ENCODE measurements at places on chromosomes 7 and 10. TPM values are rescaled to one million over a fixed set of nuclear protein-coding genes. Genes with fewer than 3 reads are reported as not detected.

- H3K4me3 ChIP-seq = no peak overlapping the region
- H3K27me3 ChIP-seq = no peaks in the 10 kb centered on the region
- no peak overlapping the region for H3K27ac ChIP-seq
- no peak for DNase-seq
Observed at GRCh38 chr10:120987359-120987758, 136.2 kb downstream of the WDR11 start.

DNA sequence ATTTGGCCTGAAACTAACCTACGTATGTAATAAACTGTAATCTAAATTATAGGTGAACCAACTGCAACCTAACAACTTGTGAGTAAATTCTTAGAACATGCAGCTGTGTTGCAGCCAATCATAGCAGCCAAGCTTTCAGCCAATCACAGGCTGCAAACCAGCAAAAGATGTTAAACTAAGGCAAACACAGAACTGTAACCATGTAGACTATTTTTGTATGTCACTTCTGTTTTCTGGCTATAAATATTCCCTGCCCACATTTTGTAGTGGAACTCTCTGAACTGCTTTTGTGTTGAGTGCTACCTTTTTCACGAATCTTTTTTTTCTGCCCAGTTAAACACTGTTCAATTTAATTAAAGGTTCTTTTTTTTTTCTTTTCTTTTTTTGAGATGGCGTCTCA lies 28.2 kb upstream of the ZPBP start:
- no peaks in the 10 kb centered on the region for H3K36me3 ChIP-seq
- no peak overlapping the region for H3K27ac ChIP-seq
- no peak overlapping the region for H3K4me3 ChIP-seq
- DNase-seq = no peak
- H3K27me3 ChIP-seq = no peaks in the 10 kb centered on the region

GRCh38 chr7:95723583-95724180 lies 48.7 kb upstream of the DYNC1I1 start:
- peak; percentile 41 for DNase-seq
- H3K27me3 ChIP-seq = no peaks in the 10 kb centered on the region
- no peaks in the 10 kb centered on the region for H3K4me1 ChIP-seq
- H3K4me3 ChIP-seq = no peak overlapping the region

DNA sequence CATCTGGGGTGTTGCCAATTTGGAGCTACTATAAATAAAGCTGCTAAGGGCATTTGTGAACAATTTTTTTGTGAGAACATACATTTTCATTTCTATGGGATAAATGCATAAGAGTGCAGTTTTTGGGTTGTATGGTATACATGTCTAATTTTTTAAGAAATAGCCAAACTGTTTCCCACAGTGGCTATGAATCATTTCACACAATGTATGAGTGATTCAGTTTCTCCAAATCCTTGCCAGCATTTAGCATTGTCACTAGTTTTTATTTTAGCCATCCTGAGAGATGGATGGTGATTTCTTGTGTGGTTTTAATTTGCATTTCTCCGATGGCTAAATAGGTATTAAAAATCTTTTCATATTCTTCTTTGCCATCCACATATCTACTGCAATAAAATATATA lies 105.3 kb downstream of the AMPH start:
- H3K36me3 ChIP-seq = no peaks in the 10 kb centered on the region
- H3K4me1 ChIP-seq = no peaks in the 10 kb centered on the region
- no peak for DNase-seq
- no peak overlapping the region for H3K4me3 ChIP-seq
- H3K27ac ChIP-seq = no peak overlapping the region

GRCh38 chr7:102425639-102426267 lies 7.6 kb upstream of the ORAI2 start:
- H3K27me3 ChIP-seq = no peaks in the 10 kb centered on the region
- DNase-seq = no peak
- H3K27ac ChIP-seq = no peak overlapping the region

DNA sequence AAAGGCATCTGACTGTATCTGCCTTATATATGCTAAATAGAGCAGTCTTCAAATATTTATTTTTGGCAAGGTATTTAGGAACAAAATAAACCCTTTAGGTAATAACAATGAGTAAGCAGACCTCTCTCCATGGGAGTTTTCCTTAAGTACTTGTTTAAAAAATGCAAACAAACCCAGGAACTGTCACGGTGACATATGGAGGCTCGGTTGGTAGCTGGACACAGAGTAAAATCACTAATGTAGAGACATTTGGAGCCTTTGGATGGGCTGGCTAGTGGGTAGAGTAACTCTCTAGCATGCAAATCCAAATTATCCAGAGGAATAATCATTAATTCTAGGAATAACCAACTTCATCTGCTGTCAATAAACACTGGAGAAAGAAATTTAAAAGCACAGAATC lies 71.6 kb upstream of the LAMB4 start:
- H3K4me1 ChIP-seq = no peaks in the 10 kb centered on the region
- no peak overlapping the region for H3K4me3 ChIP-seq
- no peak overlapping the region for H3K27ac ChIP-seq
- H3K36me3 ChIP-seq = no peaks in the 10 kb centered on the region
- H3K27me3 ChIP-seq = no peaks in the 10 kb centered on the region

- peaks cover 8% of the 10 kb centered on the region for H3K4me1 ChIP-seq
- H3K36me3 ChIP-seq = no peaks in the 10 kb centered on the region
- H3K4me3 ChIP-seq = peak within 1 kb of the TSS; percentile 56
- peak within 1 kb of the TSS; percentile 93 for H3K27ac ChIP-seq
- no peaks in the 10 kb centered on the region for H3K27me3 ChIP-seq
- peak; percentile 42 for DNase-seq
Observed at GRCh38 chr10:101694674-101695403, at the start of gene FBXW4. Gene FBXW4 (minus strand): TSS chr10:101695170. CDS start chr10:101695105, 65 bp downstream.

The SPDYE18 gene
- not detected for total RNA-seq

- H3K27me3 ChIP-seq = no peaks in the 10 kb centered on the region
- H3K4me3 ChIP-seq = no peak overlapping the region
- H3K4me1 ChIP-seq = no peaks in the 10 kb centered on the region
- no peak for DNase-seq
- H3K36me3 ChIP-seq = no peaks in the 10 kb centered on the region
Observed at GRCh38 chr7:63029207-63029522, 969.5 kb upstream of the ZNF722 start.
